ENCODE measurements at places on chromosomes 13 and 19.
A peak's percentile ranks its signal among the peaks of the same experiment; 100 is the strongest.

DNA sequence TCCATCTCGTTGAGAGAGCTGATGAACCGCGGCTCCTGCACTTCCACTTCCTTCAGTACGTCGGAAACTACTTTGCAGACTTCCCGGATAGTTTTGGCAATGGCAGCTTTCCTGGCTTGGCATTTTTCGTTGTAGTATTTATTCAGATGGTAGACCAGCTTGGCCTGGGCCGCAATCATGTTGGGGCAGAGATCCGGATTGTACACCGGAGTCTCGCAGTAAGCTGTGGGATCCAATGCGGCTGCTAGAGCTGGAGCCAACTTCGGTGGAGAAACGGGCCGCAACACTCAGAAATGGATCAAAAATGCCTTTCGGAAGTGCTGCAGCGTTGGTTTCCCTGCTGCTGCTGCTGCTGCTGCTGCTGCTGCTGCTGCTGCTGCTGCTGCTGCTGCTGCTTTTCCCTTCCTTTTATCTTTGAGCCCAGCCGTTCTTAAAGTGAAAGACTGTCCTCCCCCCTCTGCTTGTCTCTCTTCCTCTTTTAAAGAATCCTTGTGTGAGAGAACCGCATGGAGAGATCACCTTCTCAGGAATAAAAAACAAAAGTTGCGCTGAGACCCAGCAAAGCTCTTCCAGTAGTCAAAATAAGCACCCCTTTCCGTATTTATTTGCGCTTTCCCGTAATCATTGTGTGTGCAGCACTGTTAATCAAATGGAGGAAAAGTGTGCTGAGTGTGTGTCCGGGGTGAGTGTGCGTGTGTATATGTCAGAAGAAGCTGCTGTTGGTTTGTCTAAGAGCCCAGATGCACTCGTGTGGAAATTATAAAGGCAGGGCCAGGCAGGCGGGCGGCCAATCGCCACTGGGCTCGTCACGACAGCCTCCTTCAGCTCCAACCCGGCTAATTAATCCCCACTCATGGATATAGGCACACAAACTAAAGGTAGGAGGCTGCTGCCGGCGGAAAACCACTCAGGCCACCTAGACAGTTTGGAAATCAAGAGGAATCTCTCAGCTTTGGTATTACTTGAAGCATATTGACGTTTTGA is at the start of gene MAB21L1:
TSS of gene MAB21L1 (minus strand) at position 730 of the 984 bp plus-strand sequence. CDS start at position 179, 551 bp downstream.
- peak; percentile 14 for DNase-seq

GRCh38 chr13:85140192-85140591 is 659.0 kb downstream of the SLITRK6 start:
- no peak for DNase-seq

DNA sequence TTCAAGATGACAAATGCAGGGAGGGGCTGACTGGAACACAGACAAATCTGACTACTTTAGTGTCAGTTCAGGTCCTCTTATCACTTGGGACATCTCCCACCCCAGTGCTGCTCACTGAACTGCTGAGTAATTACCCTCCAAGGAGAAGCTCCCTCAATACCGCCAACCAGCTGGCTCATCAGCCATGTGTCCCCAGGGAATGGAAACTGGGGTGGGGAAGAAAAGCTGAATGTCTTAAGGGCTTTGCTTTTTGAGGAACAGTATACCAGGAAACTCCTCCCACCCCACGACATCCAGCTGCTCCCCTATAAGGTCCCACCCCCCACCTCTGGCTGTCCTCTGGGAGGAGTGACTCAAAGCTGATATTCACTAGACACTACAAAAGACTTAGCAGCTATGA is 2.0 kb downstream of the ZNF823 start:
- peak; percentile 19 for DNase-seq

GRCh38 chr13:30373727-30374126 is 48.6 kb upstream of the UBE2L5 start:
- DNase-seq: peak; percentile 58

DNA sequence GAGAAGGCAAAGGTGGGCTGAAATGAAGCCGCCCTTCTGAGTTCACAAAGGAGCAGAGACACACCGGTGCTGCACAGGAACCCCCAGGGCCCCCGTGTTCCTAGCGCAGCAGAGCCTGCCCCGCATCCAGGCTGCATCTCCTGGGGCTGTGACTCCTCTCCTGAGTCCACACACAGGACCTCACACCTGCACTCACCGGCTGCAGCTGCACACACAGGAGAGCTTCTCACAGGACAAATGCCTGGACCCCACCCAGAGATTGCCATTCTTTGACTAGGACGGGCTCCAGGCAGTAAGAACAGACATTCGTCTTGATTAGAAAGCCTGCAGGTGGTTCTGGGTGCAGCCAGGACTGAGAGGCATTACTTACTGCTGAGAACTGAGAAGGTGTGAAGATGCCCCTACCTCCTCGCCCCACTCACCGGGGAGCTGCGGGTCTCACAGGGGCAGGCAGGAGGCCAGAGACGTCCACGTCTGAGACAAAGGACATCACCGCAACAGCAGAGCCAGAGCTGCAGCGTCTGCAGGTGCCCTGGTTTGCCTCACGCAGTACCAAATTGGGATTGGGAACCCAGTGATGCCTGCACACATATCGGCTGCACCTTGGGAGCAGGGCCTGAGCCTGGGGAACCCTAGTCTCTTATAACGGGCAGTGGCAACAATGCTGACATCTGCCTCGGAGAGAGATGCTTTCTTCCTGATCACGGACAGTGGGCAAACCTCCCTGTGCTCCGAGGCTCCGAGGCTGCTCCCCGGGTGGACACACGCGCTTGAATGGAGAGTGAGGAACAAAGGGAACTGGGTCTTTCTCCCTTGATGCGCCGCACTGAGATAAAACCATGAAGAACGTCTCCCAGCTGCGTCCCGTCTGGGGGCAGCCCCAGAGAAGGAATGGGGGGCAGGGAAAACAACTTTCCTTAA is 50.4 kb downstream of the RASA3 start:
- DNase-seq: no peak

- no peak for DNase-seq
These were observed 1338.1 kb upstream of the SLC10A2 start for GRCh38 chr13:104404325-104404724.

DNA sequence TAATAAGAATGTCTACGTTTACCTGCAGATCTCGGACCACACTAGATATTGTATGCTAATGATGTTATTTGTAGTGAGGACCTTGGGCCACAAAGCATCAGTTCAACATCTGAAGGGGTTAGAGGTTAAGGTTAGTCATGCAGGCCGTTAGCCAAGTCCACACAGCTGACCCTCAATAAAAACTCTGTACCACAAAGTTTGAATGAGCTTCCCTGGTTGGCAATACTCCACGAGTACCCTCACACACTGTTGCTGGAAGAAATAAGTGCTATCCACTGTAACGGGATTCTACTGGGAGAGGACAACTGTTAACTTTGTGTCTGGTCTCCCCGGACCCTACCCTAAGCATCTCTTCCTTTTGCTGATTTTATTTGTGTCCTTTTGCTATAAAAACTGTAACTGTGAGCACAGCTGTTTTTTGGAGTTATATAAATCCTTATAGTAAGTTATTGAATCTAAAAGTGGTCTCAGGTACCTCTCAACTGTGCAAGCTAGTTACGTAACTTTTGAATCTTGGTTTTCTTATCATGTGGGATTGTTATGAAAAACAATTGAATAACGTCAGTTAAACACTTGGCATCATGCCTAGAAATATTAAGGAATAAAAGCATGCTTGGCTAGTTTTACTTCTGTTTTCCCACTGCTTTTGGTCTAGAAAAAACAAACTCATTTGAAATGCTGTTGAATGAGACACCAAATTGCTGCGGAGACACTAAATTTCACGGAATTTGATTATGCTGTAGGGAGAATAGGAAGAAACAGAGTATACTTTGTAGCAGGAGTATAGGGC is 181.5 kb downstream of the DNAJC3 start:
- no peak for DNase-seq

DNA sequence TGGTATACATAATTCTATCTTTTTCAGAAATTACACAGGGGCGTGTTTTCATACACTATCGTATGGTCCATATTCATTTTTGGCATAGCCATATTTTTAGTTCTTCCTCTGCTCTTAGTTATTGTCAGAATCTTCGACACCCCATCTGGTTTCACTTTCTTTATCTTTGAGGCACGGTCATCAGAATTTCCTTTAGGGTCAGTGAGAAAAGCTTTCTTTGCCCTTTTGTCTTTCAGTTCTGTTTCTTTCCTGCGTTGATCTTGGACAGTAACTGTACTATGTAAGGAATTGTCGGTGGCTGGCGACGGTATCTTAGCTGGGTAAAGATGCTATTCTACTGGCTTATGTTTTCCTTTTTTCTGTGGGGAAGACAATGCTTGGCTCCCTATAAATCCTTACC is 10.6 kb upstream of the KIR2DL4 start:
- no peak for DNase-seq

DNA sequence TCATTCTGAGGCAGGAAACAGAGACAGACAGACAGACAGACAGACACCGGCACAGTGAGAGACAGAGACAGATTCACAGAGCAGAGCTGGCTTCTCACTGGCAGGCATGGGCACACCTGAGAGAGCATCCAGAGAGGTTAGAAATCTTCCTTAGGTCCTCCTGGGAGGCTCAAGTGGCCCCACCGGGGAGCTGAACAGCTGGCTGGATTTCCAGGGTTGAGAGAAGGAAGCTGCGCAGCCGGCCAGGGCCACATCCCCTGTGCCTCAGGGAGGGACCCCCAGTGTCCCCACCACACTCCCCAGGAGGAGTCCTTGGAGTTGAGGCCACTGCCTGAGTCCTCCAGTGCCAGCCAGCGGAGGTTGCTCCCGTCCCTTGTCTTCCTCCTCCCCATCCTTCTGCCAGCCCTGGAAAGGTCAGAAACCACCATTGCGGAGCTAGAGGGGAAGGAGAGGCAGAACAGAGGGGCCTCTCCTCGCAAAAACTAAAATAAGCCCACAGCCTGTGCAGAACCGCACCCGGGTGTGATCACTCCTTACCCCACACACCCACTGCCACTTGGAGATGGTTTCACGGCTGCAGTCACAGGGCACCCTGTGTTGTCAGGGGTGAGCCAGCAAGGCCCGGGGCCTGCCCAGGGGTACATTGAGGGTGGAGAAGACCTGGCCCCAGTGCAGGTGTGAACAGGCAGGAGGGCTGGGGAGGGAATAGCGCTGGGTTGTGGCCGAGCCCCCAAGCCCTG is 4.2 kb downstream of the FFAR3 start:
- no peak for DNase-seq

DNA sequence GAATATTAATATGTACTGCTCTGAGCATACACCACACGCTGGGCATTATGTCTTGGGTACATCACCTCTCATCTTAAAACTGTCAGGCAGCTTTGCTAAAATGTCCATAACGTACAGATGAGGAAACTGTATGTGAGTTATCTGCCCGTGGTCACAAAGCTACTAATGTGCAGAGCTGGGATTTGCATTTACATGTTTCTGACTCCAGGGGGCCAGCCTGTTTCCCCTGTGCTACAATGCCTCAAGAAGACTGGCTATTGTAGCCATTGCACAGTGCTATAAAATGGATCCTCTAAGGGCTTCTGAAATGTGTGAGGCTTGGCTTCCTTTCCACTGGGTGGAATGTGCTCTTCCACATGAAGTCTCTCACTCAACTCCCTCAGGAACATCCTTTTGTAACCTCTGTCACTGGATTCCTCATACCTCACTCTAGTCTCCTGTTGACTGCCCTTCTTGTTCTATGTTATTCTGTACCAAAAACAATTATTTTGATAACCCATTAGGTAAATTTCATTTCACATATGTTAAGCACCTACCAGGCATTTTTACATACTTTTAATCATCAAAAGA is 95.6 kb upstream of the HTR2A start:
- DNase-seq: no peak

GRCh38 chr19:10544242-10544752 is 593 bp downstream of the ATG4D start:
- DNase-seq: no peak

- peak; percentile 40 for DNase-seq
These were observed 203.1 kb upstream of the EDNRB start for GRCh38 chr13:78121459-78122348.

GRCh38 chr19:307793-308420 is 16.7 kb upstream of the PLPP2 start:
- DNase-seq: no peak

GRCh38 chr19:22634450-22634827 is 315 bp downstream of the ZNF492 start:
- DNase-seq: no peak

DNA sequence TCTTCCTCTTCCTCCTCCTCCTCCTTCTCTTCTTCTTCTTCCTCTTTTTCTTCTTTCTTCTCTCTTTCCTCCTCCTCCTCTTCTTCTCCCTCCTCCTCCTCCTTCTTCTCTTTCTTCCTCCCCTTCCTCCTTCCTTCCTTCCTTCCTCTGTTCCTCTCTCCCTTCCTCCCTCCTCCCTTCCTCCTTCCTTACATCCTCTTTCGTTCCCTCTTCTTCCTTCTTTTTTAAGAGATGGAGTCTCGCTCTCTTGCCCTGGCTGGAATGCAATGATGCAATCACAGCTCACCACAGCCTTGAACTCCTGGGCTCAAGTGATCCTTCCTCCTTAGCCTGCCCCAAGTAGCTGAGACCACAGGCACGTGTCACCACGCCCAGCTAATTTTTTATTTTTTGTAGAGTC is 13.2 kb downstream of the EHD2 start:
- DNase-seq: no peak

DNA sequence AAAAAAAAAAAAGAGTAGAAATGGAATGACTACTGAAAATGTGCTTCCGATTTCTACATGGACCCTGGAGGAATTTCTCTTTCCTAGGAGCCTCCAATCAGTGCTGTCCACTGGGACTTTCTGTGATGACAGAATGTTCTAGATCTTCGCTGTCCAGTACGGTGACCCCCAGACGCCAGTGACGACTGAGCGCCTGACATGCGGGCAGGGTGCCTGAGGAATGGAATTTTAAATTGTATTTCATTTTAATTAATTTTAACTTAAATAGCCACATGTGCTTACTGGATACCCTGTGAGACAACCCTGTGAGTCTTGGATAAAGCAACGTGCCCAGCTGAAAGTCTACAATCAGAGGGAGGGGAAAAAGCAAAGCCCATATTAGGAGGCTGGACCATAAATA is 4.1 kb upstream of the TLE6 start:
- DNase-seq: no peak

DNA sequence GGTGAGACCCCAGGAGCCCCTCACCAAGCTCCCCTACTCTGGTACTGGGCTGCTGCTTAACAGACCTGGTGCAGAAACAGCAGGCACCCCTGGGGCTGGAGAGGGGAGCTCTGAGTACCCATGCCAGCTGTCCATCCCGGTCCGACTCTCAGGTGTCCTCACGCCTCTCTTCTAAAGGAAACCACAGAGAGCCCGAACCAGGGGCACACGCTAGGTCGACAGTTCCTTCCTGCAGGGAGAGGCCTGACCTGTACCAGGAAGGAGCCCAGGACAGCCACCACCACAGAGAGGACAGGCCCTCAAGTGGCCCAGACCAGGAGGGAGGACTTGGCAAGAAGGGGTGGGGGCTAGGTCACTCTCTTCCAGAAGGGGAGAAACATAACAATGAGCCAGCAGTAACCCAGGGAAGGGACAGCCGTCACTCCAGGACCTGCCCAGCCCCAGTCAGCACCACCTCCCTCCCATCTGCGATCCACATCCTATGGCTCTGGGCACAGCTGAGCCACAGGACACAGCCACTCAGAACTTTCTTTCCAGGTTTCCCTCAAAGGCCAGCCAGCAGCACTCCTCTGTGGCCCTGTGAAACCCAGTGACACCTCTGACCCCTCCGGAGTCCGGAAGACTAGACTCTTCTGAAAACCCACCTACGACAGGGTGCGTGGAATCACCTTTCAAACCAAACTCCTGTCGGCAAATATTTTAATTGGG is 13.0 kb upstream of the SLC35E1 start:
- no peak for DNase-seq

All from activated CD4-positive, alpha-beta T cell treated with anti-CD3 and anti-CD28 coated beads for 48 hours (primary cell).